ENCODE measurements at places on chromosomes 5 and 9. TPM values are rescaled to one million over a fixed set of nuclear protein-coding genes. Genes with fewer than 3 reads are reported as not detected.

DNA sequence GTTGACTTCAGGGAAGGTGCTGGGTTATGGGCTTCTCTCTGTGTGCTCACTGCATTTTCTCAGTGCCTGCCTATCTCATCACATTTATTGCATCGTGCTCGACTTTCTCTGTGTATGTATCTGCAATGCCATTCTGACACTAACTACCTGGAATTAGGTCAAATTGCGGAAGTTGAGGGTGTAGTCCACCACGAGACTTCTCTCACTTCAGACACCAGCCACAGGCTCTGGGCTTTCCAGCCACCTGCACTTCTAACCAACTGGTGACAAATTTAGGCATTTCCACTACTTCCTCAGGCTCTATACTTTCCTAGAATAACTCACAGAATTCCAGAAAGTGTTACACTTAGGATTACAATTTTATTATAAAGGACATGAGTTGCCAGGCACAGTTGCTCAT is 188.6 kb upstream of the ZNF608 start:
- DNase-seq, result no peak
- no peak overlapping the region for H3K27ac ChIP-seq
- no peaks in the 10 kb centered on the region for H3K27me3 ChIP-seq
- peaks cover 14% of the 10 kb centered on the region for H3K4me1 ChIP-seq
- H3K36me3 ChIP-seq, result no peaks in the 10 kb centered on the region

GRCh38 chr9:121738411-121738810 is 87.0 kb downstream of the DAB2IP start:
- H3K27me3 ChIP-seq, result no peaks in the 10 kb centered on the region
- no peaks in the 10 kb centered on the region for H3K36me3 ChIP-seq
- H3K4me3 ChIP-seq, result no peak overlapping the region
- no peak for DNase-seq
- peak overlapping the region; percentile 51 for H3K27ac ChIP-seq
- peaks cover 64% of the 10 kb centered on the region for H3K4me1 ChIP-seq

- no peak overlapping the region for H3K4me3 ChIP-seq
- no peaks in the 10 kb centered on the region for H3K4me1 ChIP-seq
- H3K27ac ChIP-seq, result no peak overlapping the region
- no peak for DNase-seq
- peaks cover 2% of the 10 kb centered on the region for H3K27me3 ChIP-seq
- no peaks in the 10 kb centered on the region for H3K36me3 ChIP-seq
These were observed 35.4 kb downstream of the DOCK8 start for GRCh38 chr9:250039-250438.

DNA sequence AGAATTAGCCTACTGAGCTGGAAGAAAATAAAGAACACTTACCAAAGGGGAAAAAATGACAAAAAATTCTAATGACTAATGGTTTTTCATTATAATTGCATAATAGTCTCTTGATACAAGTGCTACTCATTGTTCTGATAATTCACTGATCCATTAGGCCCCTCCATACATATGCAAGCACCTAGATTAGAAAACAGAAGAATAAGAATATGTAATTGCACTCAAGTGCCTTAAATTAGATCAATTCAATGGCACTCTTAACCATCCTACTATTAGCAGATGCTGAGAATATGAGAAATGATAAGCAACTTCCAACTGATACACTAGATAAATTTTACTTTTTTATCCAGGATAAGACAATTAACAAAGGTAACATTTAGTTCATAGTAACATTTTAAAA is 440.9 kb upstream of the C9orf72 start:
- H3K36me3 ChIP-seq, result no peaks in the 10 kb centered on the region
- no peaks in the 10 kb centered on the region for H3K4me1 ChIP-seq
- H3K27ac ChIP-seq, result no peak overlapping the region
- no peak overlapping the region for H3K4me3 ChIP-seq

GRCh38 chr5:109709225-109709624 is 19.5 kb downstream of the MAN2A1 start:
- H3K36me3 ChIP-seq, result peaks cover 7% of the 10 kb centered on the region
- no peak for DNase-seq
- H3K4me3 ChIP-seq, result no peak overlapping the region
- no peaks in the 10 kb centered on the region for H3K27me3 ChIP-seq
- peaks cover 26% of the 10 kb centered on the region for H3K4me1 ChIP-seq
- no peak overlapping the region for H3K27ac ChIP-seq

DNA sequence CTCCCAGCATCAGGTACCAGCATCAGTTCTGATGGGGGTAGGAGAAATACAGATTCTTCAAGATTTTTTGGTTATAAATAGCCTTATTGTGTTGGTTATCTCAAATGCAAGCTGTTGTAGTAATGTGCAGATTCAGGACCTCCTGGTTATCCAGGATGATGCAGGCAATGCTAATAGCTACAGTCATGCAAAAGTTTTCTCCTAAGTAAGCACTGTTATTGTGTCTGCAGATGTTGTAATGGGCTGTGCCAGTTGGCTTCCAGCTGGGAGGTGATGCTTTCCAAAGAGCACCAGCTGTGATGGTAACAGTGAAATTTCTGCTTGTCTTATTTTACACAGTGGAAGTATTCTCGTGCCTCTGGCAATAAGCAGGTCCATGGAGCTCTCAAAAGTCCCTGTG is 719.2 kb upstream of the CTNND2 start:
- no peak overlapping the region for H3K27ac ChIP-seq
- H3K27me3 ChIP-seq, result no peaks in the 10 kb centered on the region
- no peaks in the 10 kb centered on the region for H3K36me3 ChIP-seq
- H3K4me1 ChIP-seq, result no peaks in the 10 kb centered on the region
- DNase-seq, result no peak

GRCh38 chr9:123742009-123742767 is 187.7 kb downstream of the DENND1A start:
- no peak overlapping the region for H3K4me3 ChIP-seq
- H3K4me1 ChIP-seq, result peaks cover 24% of the 10 kb centered on the region
- no peak for DNase-seq
- H3K27ac ChIP-seq, result peak overlapping the region; percentile 28
- H3K36me3 ChIP-seq, result peaks cover 4% of the 10 kb centered on the region

Gene TMEM267
- 17.9 TPM for total RNA-seq

Gene CRAT
- 55.1 TPM for total RNA-seq

Gene CAMLG
- total RNA-seq, result 49.6 TPM

Gene PTGER4
- 68.0 TPM for total RNA-seq

Gene F12
- 1.0 TPM for total RNA-seq

Gene OCLN
- total RNA-seq, result 4.4 TPM

Data from osteocyte (in vitro differentiated cells).